Stimulated activated CD4-positive, alpha-beta T cell treated with anti-CD3 and anti-CD28 coated beads, Interleukin-2, amount 100 ng/mL, for 24 hours (primary cell): ENCODE measurements at places on chromosomes 7 and 10.

- no peak for DNase-seq
Measured at GRCh38 chr7:22629056-22629455, 97.9 kb upstream of the IL6 start.

- DNase-seq, result no peak
Measured at GRCh38 chr7:129933627-129934026, 19.1 kb downstream of the UBE2H start.

- DNase-seq, result no peak
Measured at GRCh38 chr10:71079761-71080380, 132.5 kb upstream of the UNC5B start.

GRCh38 chr7:1503390-1503789, 799 bp downstream of the INTS1 start:
- DNase-seq, result no peak

GRCh38 chr7:84021292-84021908, 173.2 kb downstream of the SEMA3A start:
- DNase-seq, result no peak

DNA sequence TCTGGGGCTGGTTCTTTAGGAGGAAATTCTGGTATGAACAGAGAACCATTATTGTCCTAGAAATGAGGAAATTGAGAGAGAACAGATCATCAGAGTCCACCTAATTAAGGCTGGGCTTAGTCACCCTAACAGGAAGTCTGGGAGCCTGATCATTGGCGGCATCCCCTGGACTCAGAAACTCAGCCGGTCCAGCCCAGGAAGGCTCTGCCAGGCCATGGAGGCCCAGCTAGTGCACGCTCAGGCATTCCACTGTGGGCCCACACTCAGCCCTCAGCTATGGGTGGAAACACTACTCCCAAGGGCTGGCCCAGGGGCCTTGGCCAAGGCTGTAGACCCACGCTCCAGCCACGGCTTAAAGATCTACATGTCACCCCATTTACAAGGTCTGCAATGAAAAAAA, 109.2 kb downstream of the PTPN20 start:
- DNase-seq, result no peak

DNA sequence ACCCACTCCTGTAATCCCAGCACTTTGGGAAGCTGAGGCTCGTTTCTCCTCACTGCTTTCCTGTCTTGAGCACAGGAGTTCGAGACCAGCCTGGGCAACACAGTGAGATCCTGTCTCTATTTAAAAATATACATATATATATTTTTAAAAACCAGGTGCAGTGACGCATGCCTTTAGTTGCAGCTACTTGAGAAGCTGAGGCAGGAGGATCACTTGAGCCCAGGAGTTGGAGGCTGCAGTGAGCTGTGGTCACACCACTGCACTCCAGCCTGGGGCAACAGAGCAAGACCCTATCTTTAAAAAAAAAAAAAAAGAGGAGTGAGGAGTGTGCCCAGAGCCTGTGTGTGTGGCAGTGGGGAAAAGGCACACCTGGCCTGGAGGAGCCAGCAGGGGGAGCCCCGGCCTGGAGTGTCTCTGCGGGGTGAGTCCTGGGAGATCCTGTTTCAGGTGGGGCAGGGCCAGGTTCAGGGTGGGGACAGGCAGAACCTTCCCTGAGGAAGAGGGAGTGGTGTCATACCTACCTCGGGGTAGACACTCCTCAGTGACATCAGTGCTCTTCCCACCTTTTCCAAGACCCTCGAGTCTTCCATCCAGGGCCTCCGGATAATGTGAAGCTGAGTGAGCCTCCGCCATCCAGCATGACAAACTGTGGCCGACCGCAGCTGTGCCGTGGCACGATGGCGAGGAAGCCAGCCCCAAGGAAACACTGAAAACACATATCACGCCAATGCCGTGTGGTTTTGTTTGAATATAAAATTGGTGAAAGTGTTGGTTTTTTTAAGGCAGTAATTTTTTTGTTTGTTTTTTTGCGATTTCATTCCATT, 9.0 kb upstream of the ARPC1B start:
- peak; percentile 67 for DNase-seq
